G401 (cell line): ENCODE measurements at places on chromosomes 11 and 22.

- DNase-seq, result peak; percentile 9
Observed at GRCh38 chr11:47354913-47355282, 2.4 kb upstream of the MYBPC3 start.

DNA sequence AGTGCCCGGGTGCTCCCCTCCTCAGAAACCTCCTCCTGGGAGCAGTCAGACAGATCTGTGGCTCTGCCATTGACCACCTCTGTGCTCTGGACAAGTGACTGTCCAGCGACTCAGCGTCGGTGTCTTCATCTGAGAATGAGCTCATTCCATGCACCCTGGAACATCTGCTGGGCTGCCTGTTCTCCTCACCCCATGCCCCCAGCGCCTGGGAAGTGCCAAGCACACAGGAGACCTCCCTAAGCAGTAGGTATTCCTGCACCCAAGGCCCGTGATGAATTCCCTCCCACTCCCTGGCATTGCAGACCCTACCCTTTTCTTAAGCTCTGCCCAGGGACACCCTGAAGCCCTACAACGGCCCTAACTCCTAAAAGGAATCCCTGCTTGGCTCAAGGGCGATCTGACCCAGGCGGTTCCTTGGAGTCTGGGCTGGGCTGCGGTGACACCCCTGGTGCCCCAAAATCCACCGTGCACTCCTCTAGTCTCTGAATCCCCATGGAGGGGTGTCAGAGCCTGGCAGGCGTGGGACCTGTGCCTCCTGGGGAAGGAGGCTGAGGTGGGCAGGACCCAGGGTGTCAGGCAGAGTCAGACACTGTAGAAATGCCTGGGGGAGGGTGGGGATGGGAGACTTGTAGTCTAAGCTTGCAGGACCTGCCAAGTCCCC is 92.0 kb downstream of the CEP164 start:
- DNase-seq, result no peak

- peak; percentile 97 for DNase-seq
Observed at GRCh38 chr11:7418906-7419305, 66.4 kb upstream of the OLFML1 start.

- DNase-seq, result peak; percentile 33
Observed at GRCh38 chr11:35427071-35427470, 7.7 kb upstream of the SLC1A2 start.

DNA sequence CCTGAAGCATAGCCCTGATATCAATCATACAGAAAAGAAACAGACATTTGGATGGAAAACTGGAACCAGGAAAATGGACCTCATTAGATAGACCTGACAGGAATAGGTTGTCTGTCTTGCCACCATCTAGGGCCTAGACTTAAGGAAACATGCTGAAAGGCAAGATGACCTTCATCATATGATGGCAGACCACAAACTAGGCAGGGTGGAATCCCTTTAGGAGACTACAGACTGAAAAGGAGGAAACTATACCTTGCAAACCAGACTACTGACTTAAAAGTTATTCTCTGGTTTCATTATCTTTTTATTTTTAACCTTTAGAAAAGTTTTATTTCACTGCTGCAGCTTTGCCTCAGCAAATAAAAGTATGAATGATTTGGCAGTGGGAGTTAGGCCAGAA is 20.3 kb downstream of the SBF2 start:
- no peak for DNase-seq

GRCh38 chr11:1531449-1532013 is 40.5 kb downstream of the DUSP8 start:
- peak; percentile 39 for DNase-seq

GRCh38 chr22:20001082-20001638 is 15.5 kb downstream of the ARVCF start:
- DNase-seq, result no peak

GRCh38 chr11:43921561-43922294 is 20.7 kb upstream of the C11orf96 start:
- no peak for DNase-seq

- no peak for DNase-seq
Observed at GRCh38 chr11:27356624-27357222, 6.3 kb downstream of the CCDC34 start.

DNA sequence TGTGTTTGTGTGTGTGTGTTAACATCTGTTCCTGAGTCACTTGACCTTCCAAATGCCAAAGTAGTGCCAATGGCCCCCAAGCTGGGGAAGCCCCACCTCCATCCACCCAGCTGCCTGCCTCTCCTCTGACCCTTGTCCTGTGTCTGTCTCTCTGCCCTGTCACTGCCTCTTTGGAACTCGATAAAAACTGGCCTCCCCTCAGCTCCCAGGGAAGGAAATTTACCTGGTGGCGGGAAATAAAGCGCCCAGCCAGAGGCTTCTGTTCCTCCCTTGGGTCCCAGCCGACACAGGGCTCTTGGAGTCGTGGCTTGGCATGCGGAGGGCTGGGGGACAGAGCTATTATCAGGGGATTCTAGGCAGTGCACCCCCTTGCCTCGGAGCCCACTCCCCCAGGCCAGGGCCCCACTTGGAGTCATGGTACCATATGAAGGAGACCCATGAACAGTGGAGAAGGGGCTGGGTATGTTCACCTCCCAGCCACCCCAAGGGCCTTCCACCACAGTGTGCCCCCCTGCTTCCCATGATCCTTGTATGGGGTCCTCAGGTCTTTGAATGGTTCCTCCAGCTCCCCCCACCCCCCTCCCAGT is 6.2 kb downstream of the KCNC1 start:
- DNase-seq, result peak; percentile 45
